ENCODE measurements at places on chromosomes 7 and 10.

DNA sequence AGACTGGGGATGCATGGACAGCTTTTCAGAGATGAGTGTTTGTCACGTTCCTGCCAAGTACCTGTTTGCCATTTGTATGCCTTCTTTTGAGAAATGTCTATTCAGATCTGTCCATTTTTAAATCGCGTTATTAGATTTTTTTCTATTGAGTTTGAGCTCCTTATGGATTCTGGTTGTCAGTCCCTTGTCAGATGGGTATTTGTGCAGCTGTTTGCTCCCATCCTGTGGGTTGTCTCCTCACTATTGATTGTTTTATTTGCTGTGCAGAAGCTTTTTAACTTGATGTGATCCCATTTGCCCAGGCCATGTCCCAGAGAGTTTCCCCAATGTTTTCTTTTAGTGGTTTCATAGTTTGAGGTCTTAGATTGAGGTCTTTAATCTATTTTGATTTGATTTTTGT lies 5.5 kb upstream of the PRKAR1B start:
- DNase-seq, result no peak

- no peak for DNase-seq
Measured at GRCh38 chr10:62858364-62858763, 42.2 kb upstream of the EGR2 start.

- no peak for DNase-seq
Measured at GRCh38 chr10:103724771-103725170, 130.6 kb downstream of the SH3PXD2A start.

DNA sequence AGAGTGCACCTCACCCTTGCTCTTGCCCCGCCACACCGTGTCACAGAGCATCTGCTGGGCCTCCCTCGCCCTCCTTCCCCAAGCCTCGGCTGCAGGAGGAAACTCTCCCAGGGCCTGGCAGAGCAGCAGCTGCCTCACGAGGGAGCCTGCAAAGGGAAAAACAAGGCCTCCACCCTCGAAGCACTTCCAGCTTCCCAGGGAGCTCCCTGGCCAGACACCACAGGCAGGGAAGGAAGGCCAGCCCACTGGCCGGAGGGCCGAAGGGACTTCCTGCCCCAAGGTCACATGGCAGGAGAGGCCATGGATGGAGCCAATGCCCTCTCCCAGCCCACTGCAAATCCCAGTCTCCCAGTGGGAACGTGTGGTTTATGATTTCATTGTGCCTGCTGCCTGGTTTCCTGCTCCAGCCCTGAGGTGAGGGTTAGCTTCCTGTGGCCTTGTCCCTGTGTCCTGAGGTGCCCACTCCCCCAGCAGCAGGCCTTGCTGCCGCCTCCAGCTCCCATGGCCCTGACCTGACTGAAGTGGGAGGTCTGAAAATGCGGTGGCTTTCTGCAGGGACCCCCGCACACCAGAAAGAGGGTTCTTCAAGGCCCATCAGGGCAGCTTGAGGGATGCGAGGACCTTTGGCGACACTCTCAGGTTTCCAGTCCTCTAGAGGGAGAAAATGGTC lies 100.5 kb upstream of the PPIF start:
- DNase-seq, result peak; percentile 13

- no peak for DNase-seq
Measured at GRCh38 chr7:5266191-5267028, 16.3 kb upstream of the SLC29A4 start.

Data from RCC 7860 (cell line).